Activated gamma-delta T cell (primary cell): ENCODE measurements at places on chromosomes 13 and 19.

DNA sequence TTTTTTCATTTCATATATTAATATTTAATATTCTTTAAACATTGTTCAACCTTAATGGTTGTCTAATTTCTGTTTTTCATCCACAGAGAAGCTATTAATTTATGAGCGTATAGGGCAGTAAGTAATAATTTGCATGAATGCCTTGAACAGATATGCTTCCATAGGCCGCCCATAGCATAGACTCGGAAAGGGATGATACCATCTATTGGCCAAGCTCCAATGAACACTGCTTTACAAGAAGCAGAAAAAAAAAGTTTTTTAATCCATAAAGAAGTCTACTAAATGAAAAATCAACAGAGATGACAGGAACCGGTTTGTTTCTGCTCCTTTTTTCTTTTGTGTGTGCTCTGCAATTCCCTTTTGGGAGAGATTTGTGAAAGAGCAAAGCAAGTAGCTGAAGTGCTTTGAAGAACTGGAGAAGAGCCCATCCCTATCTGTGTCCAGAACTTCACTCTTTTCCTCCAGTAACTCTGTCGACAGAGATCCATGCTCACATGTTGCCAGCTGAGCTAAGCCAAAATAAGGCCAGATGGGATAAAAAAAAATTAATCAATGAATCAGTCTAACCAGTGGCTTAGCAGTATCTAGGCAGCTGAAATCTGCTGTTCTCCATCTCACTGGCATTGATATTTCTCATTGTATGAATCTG is 215.9 kb upstream of the SOX21 start:
- no peak for DNase-seq

DNA sequence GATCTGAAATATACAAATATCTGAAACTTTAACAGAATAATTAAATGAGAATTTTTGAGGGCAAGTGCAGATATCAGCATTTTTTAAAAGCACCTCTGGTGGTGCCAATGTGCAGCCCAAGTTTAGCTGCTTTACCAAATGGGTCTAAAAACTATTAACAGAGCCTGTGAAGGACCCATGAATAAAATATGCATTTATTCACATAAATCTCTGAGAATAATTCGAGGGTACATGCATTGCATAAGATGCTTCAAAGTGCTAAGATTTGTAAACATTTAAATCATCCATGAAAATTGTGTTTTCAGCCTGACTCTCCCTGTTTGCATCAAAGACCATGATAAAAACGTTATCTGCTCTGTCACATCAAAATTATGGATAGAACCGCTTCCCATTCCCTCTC is 47.1 kb upstream of the TNFSF11 start:
- no peak for DNase-seq

- DNase-seq: no peak
Observed at GRCh38 chr13:45695198-45695730, 6.9 kb upstream of the CBY2 start.

- DNase-seq: no peak
Observed at GRCh38 chr19:2058570-2059421, 7.8 kb upstream of the MKNK2 start.

DNA sequence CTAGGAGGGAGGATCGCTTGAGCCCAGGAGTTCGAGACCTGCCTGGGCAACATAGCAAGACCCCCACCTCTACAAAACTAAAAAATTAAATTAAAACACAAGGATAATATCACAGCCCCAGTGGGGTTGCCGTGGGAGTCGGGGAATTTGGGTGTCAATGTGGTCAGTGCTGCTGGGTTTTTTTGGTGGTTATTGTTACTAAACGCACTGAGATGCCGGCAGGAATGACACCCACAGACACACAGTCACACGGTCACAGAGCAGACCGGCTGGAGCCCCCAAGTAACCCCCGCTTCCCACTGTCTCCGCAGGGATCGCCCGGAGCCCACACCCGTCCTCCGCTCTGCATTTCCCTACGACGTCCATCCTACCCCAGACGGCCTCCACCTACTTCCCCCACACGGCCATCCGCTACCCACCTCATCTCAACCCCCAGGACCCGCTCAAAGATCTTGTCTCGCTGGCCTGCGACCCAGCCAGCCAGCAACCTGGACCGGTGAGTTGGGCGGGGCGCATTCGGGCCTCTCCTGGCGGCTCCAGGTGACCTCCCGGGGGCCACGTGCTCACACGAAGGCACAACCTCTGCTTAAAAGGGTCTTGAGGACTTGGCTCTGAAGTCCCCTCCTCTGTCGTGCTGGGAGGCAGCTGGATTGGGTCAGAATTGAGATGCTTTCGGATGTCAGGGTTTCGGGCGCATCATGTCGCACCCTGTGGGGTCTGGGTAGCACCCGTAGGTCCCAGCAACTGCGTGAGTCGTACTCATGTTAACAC is 28.0 kb downstream of the SMIM24 start:
- DNase-seq: no peak

GRCh38 chr13:35917942-35918645 is 213.1 kb downstream of the DCLK1 start:
- no peak for DNase-seq

- no peak for DNase-seq
Observed at GRCh38 chr13:23752111-23753001, 136.8 kb downstream of the MIPEP start.

- DNase-seq: no peak
Observed at GRCh38 chr19:33902802-33903488, 106.3 kb downstream of the KCTD15 start.

DNA sequence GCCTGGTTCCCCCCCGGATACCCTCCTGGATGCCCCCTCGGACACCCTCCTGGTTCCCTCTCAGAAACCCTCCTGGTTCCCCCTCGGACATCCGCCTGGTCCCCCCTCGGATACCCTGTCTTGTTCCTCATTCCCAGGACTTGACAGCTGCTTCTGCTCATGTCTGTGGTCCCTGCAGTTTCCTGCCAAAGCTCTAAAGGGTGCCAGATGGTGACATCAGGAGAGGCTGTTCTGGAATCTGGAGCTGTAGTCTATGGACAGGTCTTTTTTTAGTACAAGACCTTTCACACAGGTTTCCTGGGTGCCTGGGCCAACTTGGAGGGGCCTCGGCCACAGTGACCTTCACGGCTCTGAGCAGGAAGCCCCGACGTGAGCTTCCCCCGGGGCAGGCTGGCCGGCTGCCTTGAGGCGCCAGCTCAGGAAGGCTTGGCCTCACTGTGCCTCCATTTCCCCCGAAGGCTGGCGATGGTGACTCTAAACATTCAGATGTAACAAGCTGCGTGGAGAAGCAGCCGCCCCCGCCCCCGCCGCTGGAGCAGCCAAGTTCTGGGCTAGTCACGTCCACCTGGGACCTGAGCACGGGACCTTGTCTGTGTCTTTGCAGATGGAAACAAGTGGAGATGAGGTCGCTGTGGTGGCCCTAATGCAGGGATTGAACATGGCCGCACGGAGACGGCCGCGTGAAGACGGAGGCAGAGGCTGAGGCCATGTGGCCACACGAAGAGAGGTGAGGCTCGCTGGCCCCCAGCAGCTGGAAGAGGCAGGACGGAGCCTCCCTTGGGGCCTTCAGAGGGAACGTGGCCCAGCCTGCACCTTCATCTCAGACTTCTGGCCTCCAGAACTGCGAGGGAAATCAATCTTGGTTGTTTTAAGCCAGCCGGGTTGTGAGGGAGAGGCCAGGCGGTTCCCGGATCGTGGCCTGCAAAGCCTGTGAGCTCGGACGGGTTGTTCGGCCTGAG is 12.7 kb downstream of the SGTA start:
- DNase-seq: no peak

GRCh38 chr13:94696171-94696570 is 16.2 kb downstream of the SOX21 start:
- no peak for DNase-seq

- no peak for DNase-seq
Observed at GRCh38 chr19:34639491-34640085, 37.4 kb downstream of the SCGB2B2 start.

GRCh38 chr19:38705197-38706019 is 38.9 kb downstream of the CAPN12 start:
- no peak for DNase-seq

DNA sequence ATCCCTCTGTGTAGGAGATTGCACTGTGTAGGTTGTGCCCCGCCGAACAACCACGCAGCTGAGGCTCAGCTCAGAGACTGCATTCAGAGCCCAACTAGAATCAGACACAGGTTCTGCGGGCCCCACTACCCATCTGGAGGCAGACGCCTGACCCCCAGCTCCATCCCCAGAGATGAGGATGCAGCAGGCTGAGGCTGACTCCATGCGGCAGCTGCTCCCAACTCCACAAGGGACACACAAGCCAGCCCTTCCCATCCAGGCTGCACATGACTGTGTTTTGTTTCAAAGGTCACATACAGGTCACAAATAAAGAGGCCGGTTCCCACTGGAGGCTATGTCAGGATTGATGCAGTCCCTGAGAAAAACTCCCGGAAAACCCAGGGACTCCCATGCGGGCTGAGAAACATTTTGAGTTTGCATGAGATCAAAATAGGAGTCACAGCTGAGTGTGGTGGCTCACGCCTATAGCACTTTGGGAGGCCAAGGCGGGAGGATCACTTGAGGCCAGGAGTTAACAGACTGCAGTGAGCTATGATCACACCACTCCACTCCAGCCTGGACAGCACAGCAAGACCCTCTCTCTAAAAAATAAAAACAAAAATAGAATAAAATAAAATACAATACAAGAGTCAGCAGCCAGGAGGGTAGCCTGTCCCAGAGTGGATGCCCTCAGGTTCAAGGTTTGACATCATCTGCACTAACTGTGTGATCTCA is 14.0 kb downstream of the ELL start:
- no peak for DNase-seq

DNA sequence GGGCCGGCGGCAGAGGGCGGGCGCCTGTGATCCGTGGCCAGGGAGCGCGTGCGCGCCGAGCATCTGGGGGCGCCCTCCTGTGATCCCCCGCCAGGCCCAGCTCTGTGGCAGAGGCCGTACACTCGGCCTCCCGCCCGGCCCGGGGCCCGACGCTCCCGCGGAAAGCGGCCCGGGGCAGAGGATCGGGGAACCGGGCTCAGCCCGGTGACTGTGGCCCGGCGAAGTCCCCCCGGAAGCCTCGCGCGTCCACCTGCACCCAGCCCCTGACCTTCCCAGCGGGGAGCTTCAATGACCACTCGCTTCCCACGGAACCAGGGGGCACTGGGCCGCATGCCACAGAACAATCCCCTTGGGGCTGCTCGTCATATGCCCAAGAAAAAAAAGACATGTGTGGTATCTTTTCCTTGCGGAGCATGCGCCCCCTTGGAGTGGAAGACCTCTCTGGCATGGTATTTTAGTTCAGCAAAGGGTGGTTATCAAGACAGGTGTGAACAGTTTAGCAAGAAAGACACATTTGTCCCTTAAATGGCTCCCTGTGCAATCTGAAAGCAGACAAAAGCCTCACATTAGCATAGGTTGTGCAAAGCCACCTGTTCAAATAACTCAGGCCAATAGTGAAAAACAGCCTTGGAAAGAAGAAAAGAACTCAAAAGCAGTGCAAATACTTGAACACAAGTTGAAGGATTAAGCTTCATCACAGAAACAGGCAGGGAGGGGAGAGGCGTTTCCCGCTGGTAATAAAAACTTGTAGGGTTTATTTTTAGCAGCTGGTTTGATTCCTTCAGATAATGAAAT is 290.9 kb upstream of the SOX21 start:
- peak; percentile 6 for DNase-seq

DNA sequence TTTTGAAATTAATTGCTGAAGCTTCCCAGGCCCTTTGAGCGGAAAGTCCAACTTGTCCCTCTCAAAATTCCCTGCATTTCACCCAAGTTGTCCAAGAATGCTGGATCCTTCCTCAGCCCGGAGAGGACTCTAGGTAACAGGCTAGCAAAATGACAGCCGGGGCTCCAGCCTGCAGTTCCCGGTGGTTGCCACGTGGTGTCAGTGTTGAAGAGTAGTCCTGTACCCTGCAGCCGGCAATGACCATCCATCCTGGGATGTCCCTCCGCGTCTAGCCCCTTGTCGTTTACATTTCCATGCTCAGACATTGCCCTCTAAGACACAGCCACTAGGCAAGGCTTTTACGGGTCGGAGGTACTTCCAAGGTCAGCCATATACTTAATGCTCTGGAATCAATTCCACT is 31.4 kb upstream of the MTIF3 start:
- no peak for DNase-seq

- no peak for DNase-seq
Observed at GRCh38 chr13:113187263-113187669, 21.2 kb downstream of the PCID2 start.
